ENCODE measurements at places on chromosomes 5 and 9.

GRCh38 chr5:132083071-132083678, 9.6 kb downstream of the CSF2 start:
- DNase-seq: no peak

- DNase-seq: no peak
Observed at GRCh38 chr5:32355686-32356085, 42.9 kb upstream of the MTMR12 start.

- DNase-seq: no peak
Observed at GRCh38 chr5:132147663-132148062, 74.1 kb downstream of the CSF2 start.

GRCh38 chr5:170628691-170629565, 125.1 kb downstream of the KCNIP1 start:
- no peak for DNase-seq

GRCh38 chr5:153276151-153276550, 214.3 kb upstream of the GRIA1 start:
- no peak for DNase-seq

GRCh38 chr9:7976856-7977255, 177.3 kb upstream of the DMAC1 start:
- DNase-seq: no peak

- no peak for DNase-seq
Observed at GRCh38 chr5:104385906-104386305, 823.3 kb upstream of the NUDT12 start.

DNA sequence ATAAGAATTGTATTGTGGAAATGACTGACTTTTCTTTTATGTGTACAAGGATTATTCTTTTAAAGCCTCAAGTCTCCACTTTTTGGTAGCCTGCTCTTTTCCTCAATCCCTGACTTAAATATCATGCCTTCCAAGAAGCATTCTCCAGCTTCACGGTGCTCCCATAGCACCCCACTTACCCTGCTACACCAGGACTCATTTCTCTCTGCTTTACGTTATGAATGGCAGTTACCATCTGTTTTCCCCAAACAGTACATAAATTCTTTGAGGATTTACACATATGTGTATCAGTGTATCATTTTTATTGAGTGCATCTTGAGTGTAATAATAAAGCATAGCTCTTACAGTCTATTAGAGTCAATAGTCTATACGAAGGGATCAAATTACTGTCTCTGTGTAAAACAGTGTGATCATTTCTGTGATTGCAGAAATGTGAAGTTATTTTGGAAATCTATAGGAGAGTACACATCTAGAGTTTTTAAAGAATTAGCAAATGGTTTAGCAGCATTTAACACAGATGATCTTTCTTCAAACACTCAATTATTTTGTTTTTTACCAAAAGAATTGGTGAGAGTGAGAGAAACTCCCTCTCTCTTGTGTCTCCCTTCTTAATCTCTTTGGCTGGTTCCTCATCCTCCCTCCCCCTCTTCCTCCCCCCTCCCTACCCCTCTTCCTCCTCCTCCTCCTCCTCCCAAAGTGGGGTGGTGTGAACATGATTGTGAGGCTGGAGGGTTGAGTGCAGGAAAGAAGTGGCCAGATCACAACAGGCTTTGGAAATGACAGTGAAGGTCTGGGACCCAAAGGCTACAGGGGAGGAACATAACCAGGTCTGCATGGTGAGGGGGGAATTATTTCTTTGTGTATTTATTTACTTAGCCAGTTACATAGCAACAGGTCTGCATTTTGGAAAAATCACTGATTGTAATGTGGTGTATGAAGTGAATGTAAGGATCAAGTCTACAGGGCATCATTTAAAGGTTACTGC, 27.6 kb upstream of the ECM2 start:
- no peak for DNase-seq

GRCh38 chr9:37707748-37708147, 45.9 kb upstream of the TRMT10B start:
- no peak for DNase-seq

DNA sequence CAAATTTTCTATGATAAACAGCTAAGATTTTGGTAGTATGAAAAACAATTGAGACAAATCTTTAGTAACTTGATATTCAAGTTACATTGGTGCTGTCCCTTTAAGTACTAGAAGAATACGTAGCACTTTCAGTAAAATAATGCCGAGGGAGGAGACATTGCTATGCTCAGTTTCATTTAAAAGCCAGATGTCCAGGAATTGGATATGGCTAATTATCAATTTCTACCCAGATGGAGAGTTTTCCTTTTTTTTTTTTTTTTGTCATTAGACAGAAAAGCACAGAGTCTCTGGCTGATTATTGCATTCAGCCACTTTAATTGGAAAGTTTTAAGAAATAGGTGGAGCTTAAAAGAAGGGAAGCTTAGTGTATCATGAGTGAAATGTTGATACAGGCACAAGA, 40.4 kb upstream of the APC start:
- no peak for DNase-seq

DNA sequence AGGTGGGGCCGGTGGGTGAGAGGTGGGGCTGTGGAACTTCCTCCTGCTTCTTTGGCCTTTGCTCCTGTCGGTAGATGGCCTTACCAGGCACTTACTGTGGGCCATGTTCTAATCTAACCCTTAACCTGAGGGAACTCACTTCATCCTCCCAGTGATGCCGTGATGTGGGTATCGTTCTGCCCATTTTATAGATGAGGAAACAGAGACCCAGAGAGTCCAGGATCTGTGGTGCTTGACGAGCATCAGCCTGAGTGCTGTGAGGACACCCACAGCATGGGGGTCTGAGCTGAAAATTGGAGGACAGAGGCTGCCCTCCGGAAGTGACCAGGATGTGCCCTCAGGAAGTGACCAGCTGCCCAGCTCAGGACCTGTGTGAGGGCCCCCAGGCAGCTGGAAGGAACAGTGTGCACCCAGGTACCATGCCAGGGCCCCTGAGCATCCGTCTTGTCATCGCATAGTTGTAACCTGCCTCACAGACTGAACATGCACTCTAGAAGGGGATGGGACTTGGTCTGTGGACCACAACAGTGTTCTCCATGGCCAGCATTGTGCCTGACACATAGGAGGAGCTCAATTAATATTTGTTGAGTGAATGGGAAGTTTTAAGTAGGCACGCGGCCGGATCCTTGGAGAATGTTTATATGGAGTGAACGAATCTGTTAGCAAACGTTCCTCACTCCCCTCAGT, 8.5 kb downstream of the NEK6 start:
- no peak for DNase-seq

DNA sequence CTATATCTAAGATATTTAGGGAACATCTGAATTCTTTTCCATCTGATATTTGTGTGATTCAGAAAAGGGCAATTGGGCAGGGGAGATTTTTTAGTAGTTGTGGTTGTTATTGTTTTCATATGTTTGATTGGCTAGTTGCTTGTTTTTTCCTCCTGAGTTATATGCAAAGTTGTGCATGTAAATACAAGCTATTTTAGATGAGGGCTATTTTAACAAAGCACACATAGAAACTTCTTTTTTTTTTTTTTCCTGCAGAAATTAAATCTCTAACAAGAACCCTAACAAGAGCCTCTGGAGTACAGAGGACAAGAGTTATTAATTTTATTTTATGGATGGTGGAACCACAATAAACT, 559.1 kb downstream of the CETN3 start:
- DNase-seq: no peak

GRCh38 chr9:135715056-135715595, 13.1 kb downstream of the KCNT1 start:
- DNase-seq: no peak

GRCh38 chr5:102048940-102049339, 247.1 kb downstream of the SLCO4C1 start:
- no peak for DNase-seq

GRCh38 chr9:111400564-111400898, 70.5 kb upstream of the OR2K2 start:
- no peak for DNase-seq

- no peak for DNase-seq
Observed at GRCh38 chr5:178327931-178328711, 95.5 kb upstream of the PHYKPL start.

DNA sequence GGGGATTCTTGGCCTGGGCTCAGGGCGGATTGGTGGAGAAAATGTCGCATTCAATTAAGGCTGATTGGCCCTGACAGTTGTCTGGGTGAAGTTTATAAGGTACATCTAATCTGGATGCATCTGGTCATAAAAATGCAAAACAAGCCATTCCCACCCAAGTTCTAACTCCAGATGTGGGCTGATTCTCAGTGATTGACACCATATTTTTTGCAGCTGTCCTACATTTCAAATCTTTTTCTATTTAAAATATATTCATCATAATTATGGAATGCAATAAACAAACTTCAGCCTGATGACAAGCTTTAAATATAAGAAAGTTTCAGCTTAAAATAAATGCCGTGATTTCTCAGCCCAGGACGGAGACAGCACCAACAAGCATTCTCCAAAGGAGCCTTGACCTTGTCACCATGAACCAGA, 146.4 kb upstream of the SMIM23 start:
- DNase-seq: no peak

DNA sequence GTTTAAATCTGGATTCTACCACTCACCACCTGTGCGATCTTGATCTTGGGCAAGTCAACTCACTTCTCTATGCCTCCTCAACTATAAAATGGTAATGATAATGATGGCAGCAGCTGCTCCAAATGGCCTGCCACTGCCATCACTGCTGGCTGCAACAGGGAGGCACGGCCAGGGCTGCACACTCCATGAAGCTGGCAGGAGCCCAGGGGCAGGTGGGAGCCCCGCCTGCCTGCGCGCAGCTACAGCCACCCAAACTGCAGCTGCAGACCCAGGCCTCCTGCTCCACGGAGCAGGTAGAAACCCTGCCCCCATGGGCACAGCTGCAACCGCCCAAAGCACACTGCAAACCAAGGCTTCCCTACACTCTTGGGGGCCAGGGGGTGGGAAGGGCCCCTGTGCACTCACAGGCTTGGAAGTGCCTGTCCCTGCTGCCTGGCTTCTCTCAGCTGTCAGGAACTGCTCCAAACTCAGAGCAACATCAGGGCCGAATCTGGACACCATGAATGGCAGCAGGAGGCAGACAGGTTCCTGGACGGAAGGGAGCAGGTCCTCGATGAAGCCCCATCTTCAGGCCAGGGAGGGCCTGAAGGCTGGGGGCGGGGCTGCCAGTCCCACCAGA, 57.6 kb downstream of the PRELID2 start:
- no peak for DNase-seq

DNA sequence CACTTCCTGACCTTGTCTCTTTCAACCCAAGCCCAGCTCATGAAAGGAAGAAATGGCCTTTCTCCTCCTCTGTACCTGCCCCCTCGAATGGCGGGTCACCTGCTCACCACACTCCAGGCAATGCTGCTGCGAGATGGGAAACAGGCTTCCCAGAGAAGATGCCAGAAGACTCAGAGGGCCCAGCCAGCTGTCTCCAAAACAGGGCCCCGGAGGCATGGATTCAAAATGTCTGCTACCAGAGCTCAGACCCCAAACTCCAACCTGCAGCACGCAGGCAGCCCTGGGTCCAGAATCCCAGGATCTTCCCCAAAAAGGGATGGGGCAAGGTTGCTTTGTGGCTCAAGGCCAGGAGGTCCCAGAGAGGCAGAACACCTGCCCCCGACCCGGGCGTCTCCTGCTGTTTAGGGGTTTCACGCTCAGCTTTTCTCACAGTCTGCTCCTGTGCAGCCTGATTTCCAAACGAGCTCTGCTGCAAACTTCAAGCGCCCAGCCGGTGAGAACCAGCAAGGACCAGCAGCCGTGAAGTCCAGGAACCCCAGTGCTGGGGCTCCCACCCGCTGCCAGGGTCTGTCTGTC, 42.5 kb downstream of the VAV2 start:
- no peak for DNase-seq

DNA sequence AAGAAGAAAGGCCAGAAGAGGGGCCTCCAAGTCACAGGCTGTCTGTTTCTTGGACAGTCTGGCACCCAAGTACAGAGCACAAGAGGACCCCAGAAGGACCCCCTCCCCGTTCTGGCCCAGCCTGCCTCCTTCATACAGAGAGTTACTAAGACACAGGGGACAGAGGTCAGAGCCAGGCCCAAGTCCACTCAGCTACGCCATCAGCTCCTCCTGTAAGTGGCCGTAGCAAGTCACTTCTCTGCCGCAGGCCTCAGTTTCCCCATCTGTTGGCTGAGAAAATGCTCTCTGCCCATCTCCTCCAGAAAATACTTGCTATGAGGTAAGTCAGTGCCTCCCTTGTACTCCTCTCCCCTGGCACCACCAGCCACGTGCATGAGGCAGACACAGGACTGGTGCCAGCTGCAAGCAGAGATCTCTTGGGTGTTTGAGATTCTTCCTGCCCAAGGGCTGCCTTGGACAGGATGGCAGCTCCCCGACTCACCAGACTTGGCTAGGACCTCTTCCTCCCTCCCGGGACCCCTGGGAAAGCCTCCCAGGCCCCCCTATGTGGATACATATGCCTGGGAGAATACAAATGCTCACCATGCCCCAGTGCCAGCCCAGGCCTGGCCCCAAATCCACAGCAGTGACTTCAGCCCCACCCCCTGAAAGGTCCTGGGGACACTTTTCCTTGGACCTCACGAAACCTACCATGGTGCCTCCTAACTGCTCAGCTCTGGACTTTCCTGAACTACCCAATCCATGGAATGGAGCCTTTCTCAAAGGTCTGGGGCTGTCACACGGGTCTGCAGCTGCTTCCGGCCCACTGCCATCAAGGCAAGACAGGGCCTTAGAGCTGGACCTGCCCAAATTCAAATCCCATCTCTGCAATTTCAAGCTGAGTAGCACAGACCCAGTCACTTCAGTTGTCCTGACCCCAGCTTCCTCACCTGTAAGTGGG, 5.1 kb downstream of the EEIG1 start:
- DNase-seq: no peak

DNA sequence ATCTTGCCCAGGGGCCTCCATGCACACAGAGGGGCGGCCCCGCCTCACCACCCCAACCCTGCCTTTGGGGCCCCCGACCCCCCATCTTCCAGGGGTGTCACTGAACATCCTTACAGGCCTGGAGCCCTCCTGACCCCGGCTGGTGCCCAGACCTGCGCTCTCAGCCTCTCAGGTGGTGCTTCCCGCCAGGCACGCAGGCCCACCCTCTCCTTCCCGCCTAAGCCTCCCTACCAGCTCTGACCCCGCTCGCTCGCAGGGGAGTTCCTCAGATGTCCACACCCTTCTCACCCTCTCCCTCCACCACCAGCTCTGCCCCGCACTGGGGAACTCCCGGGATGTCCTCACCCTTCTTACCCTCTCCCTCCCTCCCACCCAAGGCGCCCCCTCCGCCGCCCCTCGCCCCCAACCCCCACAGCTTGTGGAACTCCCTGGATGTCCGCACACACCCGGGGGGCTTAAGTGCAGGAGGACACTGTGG, 12.3 kb upstream of the QRFP start:
- no peak for DNase-seq

GRCh38 chr5:41876678-41877077, 6.5 kb upstream of the OXCT1 start:
- no peak for DNase-seq

DNA sequence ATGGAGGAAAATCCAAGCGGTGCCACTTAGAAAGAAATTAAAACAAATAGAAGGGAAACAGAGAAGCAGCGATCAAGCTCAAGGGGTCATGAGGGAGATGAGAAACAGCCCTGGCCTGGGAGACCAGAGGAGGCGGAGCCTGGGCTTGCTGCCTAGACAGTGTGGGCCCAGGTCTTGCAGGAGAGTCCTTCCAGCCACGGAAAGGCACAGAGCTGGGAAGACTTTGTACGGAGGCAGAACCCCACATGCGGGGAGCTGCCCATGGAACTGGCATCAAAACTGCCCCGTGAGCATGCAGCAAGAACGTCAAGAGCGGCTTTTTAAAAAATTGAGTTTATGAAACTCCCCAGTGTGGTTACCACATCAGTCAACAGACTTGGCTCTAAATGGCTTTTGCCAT, 119.4 kb downstream of the IRX1 start:
- DNase-seq: no peak

Data from stimulated activated CD8-positive, alpha-beta memory T cell treated with anti-CD3 and anti-CD28 coated beads, Interleukin-12 subunit alpha, Interleukin-12 subunit beta, amount 100 ng/mL, for 1 hour (primary cell).